ENCODE measurements at places on chromosomes 1 and 21. TPM values are rescaled to one million over a fixed set of nuclear protein-coding genes. Genes with fewer than 3 reads are reported as not detected.

Gene KISS1
- not detected for total RNA-seq

Gene OPRD1
- not detected for total RNA-seq

Gene DNAI4
- total RNA-seq = 0.51 TPM

Gene CACNA1S
- total RNA-seq = not detected
